ENCODE measurements at places on chromosomes 16 and 17. TPM values are rescaled to one million over a fixed set of nuclear protein-coding genes. Genes with fewer than 3 reads are reported as not detected.

Gene MEOX1
- not detected for total RNA-seq

Gene SP6
- 3.0 TPM for total RNA-seq

Gene TLCD3A
- total RNA-seq = 56.8 TPM

Gene ITGA2B
- total RNA-seq = 1.9 TPM

Gene SNX20
- not detected for total RNA-seq

Gene GINS2
- total RNA-seq = 31.6 TPM

Gene FOXN1
- total RNA-seq = not detected

Gene KLHL10
- total RNA-seq = not detected

Gene HOXB1
- total RNA-seq = not detected

Gene KRT36
- not detected for total RNA-seq

Gene GAS2L2
- total RNA-seq = 0.09 TPM

Gene CA7
- total RNA-seq = not detected

Gene ALDH3A1
- 928 TPM for total RNA-seq

Gene EARS2
- total RNA-seq = 32.9 TPM

Gene RGS9
- 7.1 TPM for total RNA-seq

Gene LRRC75A
- total RNA-seq = 1.0 TPM

Gene VPS35
- 77.8 TPM for total RNA-seq

Gene HYDIN
- total RNA-seq = 0.32 TPM

Gene ADAD2
- not detected for total RNA-seq

Gene XAF1
- total RNA-seq = not detected

Gene CAPNS2
- not detected for total RNA-seq

Gene PSME3
- total RNA-seq = 249 TPM

Gene MYOCD
- total RNA-seq = 0.96 TPM

Gene IRX6
- total RNA-seq = not detected

Gene KCTD11
- total RNA-seq = 16.4 TPM

Gene TSNAXIP1
- 0.39 TPM for total RNA-seq

Gene TAT
- not detected for total RNA-seq

Gene ABCC11
- total RNA-seq = 0.06 TPM

Gene RUNDC3A
- 0.90 TPM for total RNA-seq

Gene HSD17B1
- 1.7 TPM for total RNA-seq

Gene PRSS33
- total RNA-seq = not detected

Gene OR4D1
- 0.03 TPM for total RNA-seq

Gene KRT12
- not detected for total RNA-seq

Gene PYDC1
- total RNA-seq = not detected

Gene KCNG4
- not detected for total RNA-seq

Gene LITAFD
- total RNA-seq = not detected

Gene CD300LG
- total RNA-seq = not detected

Gene ZNF174
- 16.8 TPM for total RNA-seq

Gene PRKAR1A
- 178 TPM for total RNA-seq

Gene ABCA5
- 3.4 TPM for total RNA-seq

Gene EXOC7
- 67.2 TPM for total RNA-seq

Gene TEKT1
- not detected for total RNA-seq

Gene KRT40
- total RNA-seq = not detected

Gene ST6GALNAC1
- total RNA-seq = not detected

Gene ZG16
- not detected for total RNA-seq

Gene LCAT
- total RNA-seq = 10.4 TPM

Gene TEX19
- total RNA-seq = 0.27 TPM

Gene CX3CL1
- 0.15 TPM for total RNA-seq

Gene HSF5
- total RNA-seq = not detected

Gene BHLHA9
- not detected for total RNA-seq

Gene RRAD
- 12.0 TPM for total RNA-seq

Gene KRT27
- total RNA-seq = not detected

Gene ENPP7
- not detected for total RNA-seq

Gene FBXW10B
- 4.2 TPM for total RNA-seq

Gene KRTAP4-9
- not detected for total RNA-seq

Gene OTOA
- not detected for total RNA-seq

Gene ATP1B2
- 0.33 TPM for total RNA-seq

Gene SLC22A31
- 1.8 TPM for total RNA-seq

Gene C17orf78
- total RNA-seq = not detected

Measured in A549 treated with CpdA at 1 μM for 4 hours (cell line).